ENCODE measurements at places on chromosomes 2 and 18.
A peak's percentile ranks its signal among the peaks of the same experiment; 100 is the strongest.

GRCh38 chr2:36395866-36396265 is 40.3 kb downstream of the CRIM1 start:
- DNase-seq: no peak

- DNase-seq: no peak
Observed at GRCh38 chr2:175135177-175135576, 32.8 kb downstream of the ATF2 start.

- no peak for DNase-seq
Observed at GRCh38 chr18:12391487-12392165, 14.6 kb upstream of the AFG3L2 start.

DNA sequence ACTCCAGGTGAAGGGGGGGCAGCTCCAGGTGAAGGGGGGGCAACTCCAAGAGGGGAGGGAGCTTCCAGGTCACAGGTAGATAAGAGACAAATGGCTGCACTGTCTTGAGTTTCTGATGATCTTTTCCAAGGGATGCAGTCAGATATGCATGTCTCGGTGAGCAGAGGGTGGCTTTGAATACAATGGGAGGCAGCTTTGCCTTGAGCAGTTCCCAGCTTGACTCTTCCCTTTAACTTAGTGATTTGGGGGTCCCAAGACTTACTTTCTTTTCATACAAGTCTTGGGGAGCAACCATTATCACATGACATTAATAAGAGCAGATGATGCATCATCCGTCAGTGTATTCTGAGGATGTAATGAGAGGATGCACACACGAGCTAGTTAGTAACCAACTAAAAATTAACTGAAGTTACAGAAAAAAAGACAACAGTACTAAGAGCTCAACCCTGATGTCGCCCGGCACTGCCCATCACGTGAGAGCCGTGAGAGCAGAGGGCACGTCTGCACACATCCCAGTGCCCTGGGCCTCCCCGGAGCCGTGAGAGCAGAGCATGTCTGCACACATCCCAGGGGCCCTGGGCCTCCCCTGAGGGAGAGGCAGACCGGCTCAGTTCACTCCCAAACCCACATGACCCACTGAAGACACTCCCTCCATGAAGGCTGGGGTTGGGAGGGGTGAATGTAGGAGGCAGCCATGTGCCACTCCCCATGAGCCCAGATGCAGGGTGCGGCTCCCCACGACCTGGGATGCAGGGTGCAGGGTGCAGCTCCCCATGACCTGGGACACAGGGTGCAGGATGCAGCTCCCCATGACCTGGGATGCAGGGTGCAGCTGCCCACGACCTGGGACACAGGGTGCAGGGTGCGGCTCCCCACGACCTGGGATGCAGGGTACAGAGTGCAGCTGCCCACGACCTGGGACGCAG is 39.4 kb downstream of the PXDN start:
- no peak for DNase-seq

- no peak for DNase-seq
Observed at GRCh38 chr2:217166241-217166850, 306.5 kb upstream of the TNP1 start.

DNA sequence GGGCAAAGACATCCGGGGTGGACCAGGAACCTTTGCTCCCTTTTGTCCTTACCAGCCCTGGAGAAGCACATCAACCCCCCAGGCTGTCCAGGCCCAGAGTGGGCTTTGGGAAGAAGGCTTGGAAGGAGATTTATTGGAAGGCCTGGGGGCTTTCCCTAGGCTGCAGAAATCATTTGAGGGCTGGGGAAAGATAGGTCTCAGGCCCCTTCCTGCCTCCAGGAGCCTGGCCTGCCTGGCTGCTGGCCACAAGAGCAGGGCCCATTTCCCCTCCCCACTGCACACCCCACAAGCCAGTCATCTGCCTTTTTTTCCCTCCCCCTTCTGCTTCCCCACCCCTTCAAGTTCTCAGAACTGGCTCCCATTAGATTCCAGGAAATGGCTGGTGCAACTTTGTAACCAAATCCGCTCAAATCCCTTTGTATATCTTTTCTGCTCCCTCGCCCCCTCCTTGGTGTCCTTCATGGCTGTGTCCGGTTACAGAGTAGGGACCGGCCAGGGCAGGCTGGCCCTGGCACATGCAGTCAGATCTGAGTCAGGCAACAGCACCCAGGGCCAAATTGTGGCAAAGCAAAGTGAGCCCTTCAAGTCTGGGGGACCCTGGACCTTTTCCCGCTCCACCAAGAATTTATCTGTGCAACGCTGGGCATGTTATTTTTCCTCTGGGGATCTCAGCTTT is 20.8 kb upstream of the TNP1 start:
- peak; percentile 30 for DNase-seq

GRCh38 chr2:7071916-7072556 is 154.8 kb downstream of the RNF144A start:
- no peak for DNase-seq

DNA sequence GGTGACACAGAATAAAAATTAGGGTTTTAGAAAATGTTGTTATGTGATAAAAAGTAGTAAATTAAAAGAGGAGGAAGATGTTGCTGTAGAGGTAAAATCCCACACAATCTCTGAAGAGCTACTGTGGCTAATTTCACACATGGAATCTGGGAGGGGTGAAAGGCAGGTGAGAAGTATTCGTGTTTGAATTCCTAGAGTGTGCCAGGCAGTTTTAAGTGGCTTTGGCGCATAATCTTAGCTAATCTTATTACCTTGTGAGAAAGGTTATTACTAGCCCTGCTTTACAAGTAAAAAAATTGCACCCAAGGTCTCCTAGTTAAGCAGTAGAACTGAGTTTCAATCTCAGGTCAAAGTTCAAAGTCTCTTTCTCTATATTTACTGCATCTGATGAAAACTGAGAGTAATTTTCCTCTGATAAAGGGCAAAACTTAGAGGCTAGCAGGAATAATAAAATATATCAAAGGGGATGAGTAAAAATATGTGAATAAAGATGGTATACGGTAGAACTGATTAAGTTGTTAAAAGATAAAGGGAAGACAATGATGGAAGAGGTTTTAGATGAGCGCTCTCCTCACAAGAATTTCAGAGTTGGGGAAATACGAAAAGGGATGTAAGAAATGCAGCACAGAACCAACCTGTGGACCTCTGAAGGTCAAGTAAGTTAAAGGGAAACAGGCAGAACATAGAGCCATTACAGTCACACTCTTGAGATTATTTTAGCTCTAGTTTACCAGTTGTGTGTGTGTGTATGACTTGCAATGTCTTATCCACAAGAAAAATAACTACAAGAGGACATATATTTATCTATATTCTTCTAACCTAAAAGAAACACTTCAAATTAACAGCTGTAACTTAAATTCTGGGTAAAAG is 34.8 kb downstream of the GAREM1 start:
- no peak for DNase-seq
